ENCODE measurements at places on chromosomes 11 and 22.

- DNase-seq: no peak
Measured at GRCh38 chr11:33877038-33877437, 14.8 kb downstream of the LMO2 start.

DNA sequence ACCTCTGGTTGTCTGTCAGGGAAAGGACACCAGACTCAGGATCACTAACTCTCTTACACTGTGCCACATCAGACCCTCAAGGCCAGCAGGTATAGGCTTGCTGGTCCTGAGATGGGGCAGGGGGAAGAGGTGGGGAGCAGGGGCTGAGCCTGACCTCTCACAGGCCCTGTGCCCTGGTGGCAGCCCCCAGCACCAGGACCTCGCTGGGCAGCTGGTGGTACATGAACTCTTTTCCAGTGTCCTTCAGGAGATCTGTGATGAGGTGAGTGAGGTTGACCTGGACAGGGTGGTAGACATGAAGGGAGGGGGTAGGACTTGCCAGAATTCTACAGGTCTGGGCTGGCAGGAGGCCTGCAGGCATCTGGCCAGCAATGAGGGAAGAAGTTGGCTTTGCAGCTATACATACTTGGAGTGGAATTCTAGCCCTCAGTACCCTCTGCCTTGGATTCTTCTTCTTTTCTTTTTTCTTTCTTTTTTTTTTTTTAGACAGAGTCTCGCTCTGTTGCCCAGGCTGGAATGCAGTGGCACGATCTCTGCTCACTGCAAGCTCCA lies 1.4 kb downstream of the NUDT22 start:
- DNase-seq: no peak

DNA sequence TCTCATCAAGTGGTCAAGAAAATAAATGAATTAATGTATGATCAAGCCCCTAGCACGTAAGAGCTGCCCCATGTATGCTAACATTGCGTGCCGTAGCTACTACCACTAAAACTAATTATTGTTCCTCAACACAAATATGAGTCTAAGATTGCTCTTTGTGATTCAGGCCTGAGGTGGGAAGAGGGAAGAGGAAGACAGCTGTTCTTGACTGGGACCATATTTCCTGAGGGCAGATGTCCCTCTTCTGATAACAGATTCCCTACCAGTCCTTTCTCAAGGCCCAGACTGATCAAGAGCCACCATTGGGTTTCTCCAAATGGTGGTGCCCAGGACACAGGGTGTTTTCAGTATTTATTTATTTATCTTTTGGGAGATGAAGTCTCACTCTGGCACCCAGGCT lies 87.2 kb upstream of the CADM1 start:
- DNase-seq: no peak

- no peak for DNase-seq
Measured at GRCh38 chr11:86551288-86552092, 120.9 kb downstream of the ME3 start.

GRCh38 chr11:129888451-129888850 lies 6.9 kb downstream of the NFRKB start:
- DNase-seq: no peak

GRCh38 chr22:16603448-16603768 lies 10.8 kb upstream of the CCT8L2 start:
- DNase-seq: no peak

DNA sequence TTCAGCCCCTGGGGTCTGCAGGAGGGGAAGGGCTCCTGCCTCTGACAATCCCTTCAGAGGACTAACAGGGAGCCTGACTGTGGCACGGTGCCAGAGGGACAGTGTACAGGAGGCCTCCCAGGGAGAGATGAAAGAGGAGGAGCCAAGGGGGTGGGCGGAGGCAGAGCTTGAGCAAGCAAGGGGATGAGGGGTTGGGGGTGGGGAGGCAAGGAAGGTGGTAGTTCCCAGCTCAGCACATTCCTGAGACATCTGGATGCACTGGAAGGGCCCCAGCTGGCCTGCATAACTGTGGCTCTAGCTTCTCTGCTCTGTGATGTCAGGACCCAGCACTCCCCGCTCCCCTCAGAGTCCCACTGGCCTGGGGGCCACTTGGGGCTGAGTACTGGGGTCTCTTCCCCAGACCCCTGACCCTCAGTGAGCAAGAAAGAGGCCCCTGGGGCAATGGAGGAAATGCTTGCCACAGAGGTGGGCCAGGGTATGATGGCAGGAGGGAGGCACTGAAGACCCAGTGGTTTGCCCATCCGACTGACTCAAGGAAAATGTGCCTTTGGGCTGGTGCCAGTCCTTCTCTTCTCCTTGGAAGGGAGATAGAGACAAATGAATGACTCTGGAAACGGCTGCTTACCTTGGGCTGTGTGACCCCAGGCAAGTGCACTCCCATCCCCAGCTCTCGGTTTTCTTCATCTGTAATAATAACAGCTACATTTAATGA lies 13.3 kb downstream of the CREB3L1 start:
- no peak for DNase-seq

- no peak for DNase-seq
Measured at GRCh38 chr11:9708544-9708943, 44.7 kb downstream of the SWAP70 start.

DNA sequence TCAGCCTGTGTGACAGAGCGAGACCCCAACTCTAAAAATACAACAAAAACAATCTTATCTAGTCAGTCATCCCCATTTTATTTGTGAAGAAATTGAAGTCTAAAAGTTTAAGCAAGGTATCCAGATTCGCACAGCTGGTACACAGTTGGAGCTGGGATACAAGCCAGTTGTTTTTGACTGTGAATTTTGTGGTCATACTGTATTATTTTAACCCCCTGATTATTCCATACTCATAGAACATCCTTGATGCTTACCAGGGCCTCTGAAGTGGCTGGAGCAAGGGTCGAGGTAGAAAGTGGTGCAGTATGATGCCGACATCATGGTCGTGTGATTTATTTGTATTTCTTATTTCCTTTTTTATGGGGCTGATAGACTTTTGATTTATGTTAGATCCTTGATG lies 50.0 kb downstream of the BID start:
- no peak for DNase-seq

- DNase-seq: no peak
Measured at GRCh38 chr22:25572708-25573171, 8.3 kb downstream of the GRK3 start.

DNA sequence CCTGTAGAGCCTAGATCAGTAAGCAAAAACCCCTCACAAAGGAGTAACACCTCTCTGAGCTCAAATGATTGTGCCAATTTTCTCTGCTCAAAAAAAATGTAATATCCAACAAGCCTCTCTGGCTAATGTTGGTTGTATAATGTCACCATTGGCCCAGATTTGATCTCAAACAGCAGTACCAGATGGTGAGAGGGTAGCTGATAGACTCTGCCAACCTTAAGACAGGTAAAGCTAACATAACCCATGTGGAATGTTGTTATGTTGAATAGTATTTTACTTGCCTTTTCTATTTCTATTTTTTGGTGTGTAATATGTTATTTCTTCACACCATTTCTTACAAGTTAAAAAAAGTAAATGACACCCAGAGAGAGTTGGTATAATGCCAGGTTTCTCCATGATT lies 166.7 kb upstream of the GUCY1A2 start:
- DNase-seq: no peak

- no peak for DNase-seq
Measured at GRCh38 chr11:2902784-2903671, 17.5 kb upstream of the CDKN1C start.

DNA sequence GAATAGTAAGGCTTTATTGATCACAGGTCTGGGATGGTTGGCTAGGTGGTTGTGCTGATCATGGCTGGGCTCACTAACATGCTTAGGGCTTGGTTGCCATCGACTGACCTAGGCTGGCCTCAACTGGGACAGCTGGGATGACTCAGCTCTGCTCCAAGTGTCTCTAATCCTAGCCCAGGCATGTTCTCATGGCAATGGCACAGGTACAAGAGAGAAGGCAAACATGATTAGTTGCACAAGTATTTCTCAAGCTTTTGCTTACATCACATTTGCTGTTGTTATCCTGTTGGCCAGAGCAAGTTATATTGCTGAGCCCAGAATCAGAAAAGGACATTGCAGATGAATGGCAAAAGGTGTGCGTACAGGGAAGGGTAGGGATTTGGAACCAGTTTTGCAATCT lies 68.5 kb upstream of the SLC35C1 start:
- DNase-seq: no peak

- no peak for DNase-seq
Measured at GRCh38 chr22:44133161-44133560, 47.6 kb upstream of the PARVG start.

GRCh38 chr11:2777871-2778629 lies 78.3 kb upstream of the KCNQ1OT1 start:
- DNase-seq: peak; percentile 68

DNA sequence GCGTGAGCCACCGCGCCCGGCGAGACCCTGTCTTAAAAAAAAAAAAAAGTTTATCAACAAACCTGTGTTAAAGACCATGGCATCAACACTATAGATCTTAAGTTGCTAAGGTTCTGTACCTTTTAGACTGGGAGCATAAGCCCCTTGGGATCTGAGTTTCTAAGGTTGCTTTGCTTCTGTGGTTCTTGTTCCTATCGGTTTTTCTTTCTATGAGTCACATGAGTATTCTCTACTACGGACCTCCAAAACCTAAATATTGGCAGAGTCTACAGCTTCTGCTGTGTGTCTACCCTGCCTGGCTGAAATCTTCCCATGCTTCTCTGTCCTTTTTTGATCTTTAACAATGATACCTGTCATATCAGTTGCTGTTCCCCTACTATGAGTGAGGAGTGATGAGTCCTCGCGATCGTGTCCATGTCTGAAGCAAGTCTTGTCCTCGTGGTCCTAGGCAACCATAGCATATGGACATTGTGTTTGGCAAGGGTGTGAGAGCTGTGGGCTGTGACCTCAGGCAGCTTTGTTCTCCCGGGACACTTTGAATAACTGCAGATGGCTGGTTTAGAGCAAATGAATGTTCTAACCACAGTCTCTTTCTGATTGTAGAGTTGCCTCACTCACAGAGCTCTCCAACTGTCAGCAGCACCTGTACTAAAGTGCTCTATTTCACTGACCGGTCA lies 9.0 kb upstream of the DLAT start:
- no peak for DNase-seq

- DNase-seq: no peak
Measured at GRCh38 chr11:24422376-24422775, 74.5 kb upstream of the LUZP2 start.

GRCh38 chr22:49107561-49107960 lies 720.1 kb downstream of the BRD1 start:
- DNase-seq: no peak

GRCh38 chr11:74322667-74323066 lies 11.2 kb upstream of the P4HA3 start:
- no peak for DNase-seq

GRCh38 chr22:25762147-25762546 lies 20.2 kb downstream of the MYO18B start:
- no peak for DNase-seq

DNA sequence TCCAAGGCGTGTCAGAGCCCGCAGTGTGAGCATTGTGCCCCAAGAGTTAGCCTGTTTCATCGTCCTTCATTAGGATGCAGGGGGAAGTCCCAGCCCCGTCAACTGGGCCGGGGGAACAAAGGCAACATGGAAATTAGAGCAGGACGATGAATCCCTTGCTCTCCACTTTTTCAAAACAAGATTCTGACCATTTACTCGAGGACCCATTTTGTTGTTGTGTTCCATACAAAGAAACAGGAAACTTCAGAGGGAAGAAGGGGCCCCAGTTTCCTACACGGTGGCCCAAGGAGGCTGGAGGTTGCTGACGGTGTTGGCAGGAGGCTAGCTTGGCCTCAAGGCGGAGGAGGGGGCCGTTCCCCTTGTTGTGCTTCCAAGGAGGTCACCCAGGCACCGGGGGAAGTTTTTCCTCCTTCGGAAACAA lies 44.0 kb upstream of the SLC1A2 start:
- DNase-seq: no peak

DNA sequence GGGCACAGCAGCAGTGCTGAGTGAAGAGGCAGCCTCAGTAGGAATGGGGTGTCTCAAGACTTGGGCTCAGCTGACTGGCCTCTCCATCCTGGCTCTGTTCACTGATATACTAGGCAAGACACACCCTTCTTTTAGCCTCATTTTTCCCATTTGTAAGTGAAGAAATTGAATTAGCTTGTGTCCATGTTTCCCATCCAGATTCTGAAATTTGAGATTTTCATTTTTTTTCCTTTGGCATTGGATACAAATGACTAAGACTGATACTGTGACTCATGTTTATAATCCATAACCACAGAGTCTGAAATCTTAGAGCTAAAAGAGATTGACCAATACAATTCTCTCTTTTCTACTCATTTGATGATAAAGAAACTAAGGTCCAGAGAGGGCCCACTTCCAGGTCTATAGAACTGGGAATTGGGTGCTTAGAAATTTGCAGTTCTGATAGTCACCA lies 110.9 kb downstream of the KCNC1 start:
- no peak for DNase-seq

- DNase-seq: peak; percentile 1
Measured at GRCh38 chr22:28983190-28983589, 78.4 kb downstream of the C22orf31 start.

DNA sequence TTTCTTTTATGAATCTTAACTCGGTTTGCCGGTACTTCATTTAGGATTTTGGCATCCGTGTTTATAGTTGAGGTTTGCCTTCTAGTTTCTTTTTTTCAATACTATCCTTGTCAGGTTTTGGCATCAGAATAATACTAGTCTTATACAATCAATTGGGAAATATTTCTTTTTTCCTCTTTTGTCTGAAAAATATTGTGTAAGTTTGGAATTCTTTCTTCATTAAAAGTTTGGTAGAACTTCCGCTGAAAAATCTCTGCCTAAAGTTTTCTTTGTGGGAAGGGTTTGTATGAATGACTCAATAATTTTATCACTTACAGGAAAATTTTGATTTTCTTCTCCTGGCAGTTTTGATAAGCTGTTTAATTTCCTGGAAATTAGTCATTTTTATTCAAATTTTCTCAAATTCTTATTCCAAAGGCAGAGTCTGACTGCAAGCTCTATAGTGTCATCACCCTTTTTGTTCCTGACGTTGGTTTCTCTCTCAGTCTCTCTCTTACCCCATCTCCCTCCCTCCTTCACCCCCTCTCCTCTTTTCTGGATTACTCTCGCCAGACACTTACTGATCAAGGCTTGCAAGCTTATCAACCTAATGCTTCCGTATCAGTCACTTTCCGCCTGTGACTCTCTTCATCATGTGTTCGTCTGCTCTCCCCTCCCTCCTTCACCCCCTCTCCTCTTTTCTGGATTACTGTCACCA lies 555.7 kb downstream of the TBC1D22A start:
- no peak for DNase-seq

DNA sequence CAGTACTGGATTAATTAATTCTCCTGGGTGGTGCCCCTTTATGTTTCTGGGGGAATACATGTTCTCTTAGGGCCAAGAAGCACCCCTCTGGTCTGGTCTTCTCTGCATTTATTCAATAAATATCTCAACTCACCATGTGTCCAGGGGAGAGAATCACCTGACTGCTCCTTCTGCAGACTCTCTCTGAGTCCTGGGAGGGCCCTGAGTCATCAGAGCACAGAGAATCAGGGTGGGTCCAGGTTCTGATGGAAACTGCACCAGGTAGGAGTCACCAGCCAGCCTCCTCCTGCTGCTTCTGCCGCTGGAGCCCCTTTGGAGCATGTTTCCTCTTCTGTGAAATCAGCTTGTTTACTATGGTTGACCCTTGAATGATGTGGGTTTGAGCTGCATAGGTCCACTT lies 107.7 kb upstream of the PLET1 start:
- no peak for DNase-seq
